Pancreas (tissue), 10 donors: ENCODE measurements at places on chromosomes 11 and 22. TPM values are rescaled to one million over a fixed set of nuclear protein-coding genes. Genes with fewer than 3 reads are reported as not detected.

Gene NCR3LG1
- 1.1 TPM for total RNA-seq

Gene TEF
- total RNA-seq = 17.8 TPM

Gene ST3GAL4
- total RNA-seq = 2.6 TPM

Gene CARD16
- 2.0 TPM for total RNA-seq

Gene SLC35F2
- total RNA-seq = 4.3 TPM

GRCh38 chr22:29689880-29690213 lies 30.0 kb upstream of the CABP7 start:
- DNase-seq = peak; percentile 54

DNA sequence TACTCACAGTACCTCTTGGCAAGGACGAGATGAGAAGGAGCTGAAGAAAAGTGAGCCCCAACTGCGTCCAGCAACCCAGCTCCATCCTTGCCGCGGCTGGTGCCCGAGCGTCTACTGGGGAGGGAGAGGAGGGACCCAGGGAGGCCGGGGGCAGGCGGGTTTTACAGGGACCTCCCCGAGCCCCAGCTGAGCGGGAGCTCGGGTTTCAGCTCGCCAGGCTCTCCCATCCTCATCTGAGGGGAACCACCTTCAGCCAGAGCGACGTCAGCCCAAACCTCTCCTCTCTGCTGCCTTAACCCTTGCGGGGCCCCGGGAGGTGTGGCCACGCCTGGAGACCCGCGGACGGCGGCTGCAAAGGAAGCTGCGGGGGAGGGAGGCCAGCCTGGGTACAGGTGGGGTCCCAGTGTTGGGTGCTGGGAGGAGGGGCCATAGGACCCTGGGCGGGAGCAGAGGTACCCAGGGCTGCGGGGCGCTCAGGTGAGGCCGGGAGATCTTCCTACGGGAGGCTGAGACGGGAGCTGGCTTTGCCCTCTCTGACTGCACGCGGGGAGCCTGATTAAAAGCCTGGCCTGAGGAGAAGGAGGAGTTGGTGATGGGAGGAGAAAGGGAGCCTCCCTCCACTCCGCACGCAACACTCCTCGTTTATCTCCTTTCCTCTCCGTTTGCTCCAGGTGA lies at the start of gene PAMR1:
Gene PAMR1 (minus strand): TSS at position 116 of the 675 bp plus-strand sequence. CDS start 31 bp downstream, at position 85.
- peak; percentile 23 for DNase-seq

DNA sequence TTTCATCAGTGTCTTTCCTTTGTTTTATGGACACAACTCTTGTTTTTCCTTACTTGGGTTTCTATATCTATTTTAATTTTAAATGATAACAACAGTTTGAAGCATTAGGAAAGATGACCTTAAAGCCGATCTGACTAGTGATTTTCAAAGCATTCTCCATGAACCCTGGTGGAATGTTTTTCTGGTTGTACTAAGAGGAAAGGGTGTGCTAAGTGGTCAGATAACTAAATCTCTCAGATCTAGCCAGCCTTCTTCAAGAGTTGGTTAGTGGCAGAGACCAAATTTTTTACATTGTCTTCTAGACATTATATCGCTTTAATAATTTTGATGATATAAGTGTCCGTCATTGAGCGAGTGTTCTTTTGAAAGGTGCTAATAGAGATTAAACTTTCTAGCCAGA lies 134.4 kb downstream of the METTL15 start:
- no peak for DNase-seq

GRCh38 chr11:128235426-128235825 lies 351.9 kb downstream of the ETS1 start:
- DNase-seq = no peak

DNA sequence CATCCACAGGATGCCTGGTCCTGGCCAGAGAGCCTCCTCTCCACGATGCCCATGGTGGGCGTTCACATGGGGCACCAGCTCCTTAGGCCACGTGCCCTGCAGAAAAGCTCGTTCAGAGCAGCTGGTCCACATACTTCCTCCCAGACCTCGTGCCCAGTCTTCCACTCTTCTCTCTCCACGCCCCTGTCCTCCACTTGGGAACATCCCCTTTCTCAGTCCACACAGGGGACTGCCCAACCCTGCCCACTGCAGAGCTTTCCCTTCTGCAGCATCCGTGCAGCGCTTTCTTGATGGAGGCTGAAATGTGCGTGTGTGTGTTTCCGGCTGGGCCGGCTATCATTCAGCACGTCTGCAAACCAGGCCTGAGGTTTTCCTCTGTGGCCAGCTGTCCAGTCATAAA lies 11.3 kb downstream of the TPCN2 start:
- no peak for DNase-seq

DNA sequence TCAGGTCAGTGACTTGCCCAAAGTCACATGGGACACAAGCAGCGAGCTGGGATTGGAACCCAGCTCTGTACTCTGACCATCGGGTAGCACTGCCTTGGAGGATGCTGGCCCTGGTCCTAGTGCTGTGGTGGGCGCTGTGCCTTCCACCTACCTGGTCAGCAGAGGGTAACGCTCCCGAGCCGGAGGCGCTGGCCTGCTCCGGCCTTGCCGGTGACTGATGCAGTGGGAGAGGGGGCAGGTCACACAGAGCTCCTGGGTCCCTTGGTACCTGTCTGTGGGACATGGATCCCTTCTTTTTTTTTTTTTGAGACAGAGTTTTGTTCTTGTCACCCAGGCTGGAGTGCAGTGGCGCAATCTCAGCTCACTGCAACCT lies 43.0 kb downstream of the CACNA1I start:
- no peak for DNase-seq
